ENCODE measurements at places on chromosomes 4 and X.

DNA sequence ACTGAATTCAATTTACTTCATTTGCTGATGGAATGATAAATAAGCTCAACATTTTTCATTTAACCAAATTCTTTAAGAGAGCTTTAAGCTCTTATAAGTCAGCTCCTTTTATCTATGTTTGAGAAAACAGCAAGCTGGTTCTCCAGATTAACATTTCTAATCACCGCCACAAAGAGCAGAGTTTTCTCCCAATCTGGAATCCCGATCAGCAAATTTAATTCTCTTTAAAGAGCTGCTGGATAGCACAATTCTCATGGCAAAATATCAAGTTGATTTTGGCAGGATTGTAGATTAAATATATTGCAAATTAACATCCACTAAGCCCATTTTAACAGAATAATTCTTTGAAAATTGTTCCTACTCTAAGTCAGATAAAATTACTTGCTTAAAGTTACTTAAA, 48.8 kb downstream of the RPS6KA3 start:
- no peak for DNase-seq

DNA sequence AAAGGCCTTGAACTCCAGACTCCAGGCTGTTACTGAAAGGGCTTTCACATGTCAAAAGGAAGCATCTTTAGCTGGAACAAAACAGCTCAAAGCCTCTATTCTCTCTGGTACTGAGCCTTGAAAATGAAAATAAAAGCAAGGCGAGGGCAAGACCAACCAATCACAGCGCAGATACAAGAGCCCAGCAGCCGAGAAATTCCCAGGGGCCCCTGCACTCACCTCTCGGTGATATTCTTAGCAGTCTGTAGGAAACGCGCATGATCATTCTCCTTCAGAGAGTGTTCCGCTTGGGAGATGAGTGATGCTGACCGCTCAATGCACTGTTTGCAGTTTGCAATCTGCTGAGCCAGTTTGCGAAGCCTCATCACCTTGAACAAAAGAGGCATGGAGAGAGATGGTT, 138.1 kb downstream of the MID1 start:
- no peak for DNase-seq

DNA sequence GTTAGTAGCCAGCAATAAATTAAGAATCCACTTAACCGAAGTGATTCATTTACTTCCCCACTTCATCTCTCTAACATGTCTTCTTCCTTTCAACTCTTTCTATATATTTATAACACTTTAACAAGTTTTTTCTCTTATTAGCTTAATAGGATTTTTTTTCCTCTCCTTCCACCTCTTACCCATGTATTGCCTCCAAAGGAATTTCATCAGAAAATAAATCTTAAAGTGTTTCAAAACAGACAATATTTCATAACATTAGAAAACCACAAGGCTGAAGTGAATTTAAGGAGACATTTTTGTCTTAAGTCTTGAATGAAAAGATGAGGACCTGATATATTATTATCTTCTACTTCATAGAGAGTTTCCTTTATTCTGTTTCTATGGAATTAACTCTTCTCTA, 101.5 kb downstream of the PDGFC start:
- no peak for DNase-seq

GRCh38 chr4:73762409-73762808, 22.0 kb downstream of the CXCL8 start:
- no peak for DNase-seq

GRCh38 chr4:35644591-35644990, 599.7 kb downstream of the ARAP2 start:
- no peak for DNase-seq

DNA sequence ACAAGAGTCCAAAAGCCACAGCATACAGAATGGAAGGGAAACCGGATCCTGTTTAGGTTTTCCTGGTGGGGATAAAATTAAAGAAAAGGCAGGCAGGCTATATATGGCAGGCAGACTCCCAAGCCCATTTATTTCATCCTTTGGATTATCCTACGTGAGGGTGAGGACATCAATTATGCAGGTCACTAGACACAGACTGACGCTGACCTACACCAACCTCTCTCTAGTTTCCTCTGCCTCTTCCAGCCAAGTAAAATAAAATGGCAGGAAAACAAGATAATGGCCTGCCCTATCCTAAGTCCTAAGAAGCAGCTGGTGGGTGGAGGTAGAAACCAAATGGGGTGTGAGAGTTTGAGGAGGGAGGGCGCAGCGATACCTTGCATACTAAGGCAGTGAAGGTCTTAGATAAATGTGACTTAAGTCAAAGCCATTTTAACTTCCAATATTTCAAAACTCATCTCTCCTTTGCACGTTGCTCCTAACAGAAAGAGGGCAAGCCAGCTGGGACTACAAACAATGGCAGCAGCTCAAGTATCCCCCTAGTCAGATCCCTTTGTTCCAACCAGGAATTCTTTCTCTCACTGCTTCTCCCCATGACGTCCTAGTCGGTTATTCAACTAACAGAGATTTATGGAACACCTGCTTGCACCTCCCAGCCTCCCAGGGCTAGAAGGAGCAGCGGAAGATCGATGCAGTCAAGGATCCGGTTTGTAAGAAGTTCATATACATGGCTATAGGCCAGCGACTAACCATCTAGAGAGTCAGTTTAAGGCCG, 72.8 kb downstream of the IRF2 start:
- no peak for DNase-seq

DNA sequence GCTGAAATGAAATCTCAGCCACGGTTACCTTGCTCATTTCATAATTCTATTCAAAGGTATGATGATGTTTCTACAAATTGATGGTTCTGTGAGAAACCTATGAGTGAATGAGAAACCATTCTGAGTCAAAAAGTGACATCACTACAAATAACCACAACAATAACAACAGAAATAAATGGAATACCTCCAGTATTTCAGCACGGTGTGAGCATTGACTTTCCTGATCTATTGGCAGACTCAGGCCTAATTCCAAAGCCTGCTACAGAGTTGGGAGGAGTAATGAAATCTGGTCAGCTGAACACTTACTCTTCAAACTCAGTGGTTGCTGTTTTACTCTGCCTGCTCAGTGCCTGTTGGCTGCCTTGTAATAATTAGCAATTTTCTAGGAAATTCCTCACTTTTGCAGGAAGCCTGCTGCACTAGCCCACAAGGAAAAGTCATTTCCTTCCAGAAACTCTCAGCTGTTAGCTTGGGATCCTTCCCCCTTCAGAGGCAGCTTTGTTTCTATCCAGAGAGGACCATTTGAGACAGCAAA, 18.8 kb upstream of the SYNPO2 start:
- DNase-seq, result no peak

Data from activated effector memory CD4-positive, alpha-beta T cell treated with anti-CD3 and anti-CD28 coated beads, Interleukin-2, amount 50 U/mL, for 16 hours (primary cell).